ENCODE measurements at places on chromosomes 3 and 15.
A peak's percentile ranks its signal among the peaks of the same experiment; 100 is the strongest.

GRCh38 chr3:113531826-113532697 lies at the start of gene SIDT1:
Gene SIDT1 (plus strand): TSS chr3:113532555. CDS start chr3:113533022, 467 bp downstream.
- DNase-seq: peak; percentile 72

DNA sequence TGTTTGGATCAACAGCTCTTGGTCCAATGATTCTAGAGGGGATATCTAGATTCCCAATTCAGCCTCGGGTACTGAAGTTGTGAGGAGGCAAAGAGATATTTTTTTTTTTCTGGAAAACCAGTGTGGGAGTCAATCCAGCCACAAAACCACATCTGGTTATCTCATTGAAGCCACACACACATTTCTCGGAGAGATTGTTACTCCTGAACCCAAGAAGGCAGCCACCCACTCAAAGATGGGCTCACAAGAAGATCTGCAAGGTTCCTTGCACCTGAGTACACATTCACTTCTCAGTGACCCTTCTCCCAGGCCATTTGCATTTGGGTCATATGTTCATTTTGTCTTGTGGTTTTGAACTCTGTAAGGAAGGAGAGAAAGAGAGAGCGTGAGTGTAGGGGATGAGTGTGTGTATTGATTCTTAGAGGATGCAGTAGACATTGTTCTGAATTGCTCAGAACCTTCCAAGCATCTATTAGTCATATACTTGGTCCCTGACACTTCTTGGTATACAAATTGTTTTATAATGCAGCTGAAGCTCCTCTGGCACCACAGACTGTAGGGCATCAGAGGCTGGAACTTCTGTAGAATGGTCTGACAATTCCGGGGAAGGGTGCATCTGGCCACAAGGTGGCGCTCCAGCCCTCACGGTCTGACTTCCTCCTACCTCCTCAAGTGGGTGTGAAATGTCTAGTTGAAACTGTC lies 39.3 kb upstream of the TRA2B start:
- peak; percentile 87 for DNase-seq

- no peak for DNase-seq
These were observed 48.2 kb upstream of the MUC4 start for GRCh38 chr3:195859846-195860411.

DNA sequence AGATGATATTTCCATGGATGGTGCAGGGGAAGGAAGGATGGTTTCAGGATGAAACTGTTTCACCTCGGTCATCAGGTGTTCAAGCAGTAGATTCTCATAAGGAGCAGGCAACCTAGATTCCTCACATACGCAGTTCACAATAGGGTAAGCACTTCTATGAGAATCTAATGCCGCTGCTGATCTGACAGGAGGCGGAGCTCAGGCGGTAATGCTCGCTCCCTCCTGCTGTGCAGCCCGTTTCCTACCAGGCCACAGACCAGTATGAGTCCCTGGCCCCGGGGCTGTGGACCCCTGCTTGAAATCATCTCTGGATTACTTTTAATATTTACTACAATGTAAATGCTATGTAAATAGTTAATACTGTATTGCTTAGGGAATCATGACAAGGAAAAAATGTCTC lies 241.8 kb downstream of the ROBO2 start:
- DNase-seq: no peak

DNA sequence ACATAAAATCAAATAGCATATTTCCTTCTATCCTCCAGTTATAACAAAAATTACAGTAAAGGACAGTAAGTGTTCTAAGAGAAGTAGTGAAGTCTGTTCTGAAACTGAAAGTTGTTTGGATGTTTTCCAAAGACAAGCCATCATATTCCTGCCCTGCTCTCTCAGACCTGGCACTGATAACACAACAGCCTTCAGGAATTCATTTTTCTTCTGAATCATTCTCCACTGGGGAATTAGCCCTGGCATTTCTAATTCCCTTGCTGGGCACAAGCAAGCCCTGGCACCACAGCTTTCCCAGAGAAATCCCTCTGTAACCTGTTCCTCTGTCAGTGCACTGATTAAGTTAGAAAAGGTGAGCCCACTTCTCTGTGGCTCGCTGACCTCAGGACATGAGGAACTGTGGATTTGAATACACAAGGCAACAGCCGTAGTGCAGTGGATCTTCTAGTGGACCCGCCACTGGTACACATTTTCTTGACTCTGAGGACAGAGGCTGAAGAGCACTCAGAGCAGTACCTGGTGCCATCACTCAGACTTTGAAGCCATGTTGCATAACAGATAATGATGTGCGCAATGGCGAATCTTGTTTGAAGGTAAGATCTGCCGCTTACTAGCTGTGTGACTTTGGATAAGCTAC lies 61.6 kb downstream of the WWTR1 start:
- DNase-seq: no peak

DNA sequence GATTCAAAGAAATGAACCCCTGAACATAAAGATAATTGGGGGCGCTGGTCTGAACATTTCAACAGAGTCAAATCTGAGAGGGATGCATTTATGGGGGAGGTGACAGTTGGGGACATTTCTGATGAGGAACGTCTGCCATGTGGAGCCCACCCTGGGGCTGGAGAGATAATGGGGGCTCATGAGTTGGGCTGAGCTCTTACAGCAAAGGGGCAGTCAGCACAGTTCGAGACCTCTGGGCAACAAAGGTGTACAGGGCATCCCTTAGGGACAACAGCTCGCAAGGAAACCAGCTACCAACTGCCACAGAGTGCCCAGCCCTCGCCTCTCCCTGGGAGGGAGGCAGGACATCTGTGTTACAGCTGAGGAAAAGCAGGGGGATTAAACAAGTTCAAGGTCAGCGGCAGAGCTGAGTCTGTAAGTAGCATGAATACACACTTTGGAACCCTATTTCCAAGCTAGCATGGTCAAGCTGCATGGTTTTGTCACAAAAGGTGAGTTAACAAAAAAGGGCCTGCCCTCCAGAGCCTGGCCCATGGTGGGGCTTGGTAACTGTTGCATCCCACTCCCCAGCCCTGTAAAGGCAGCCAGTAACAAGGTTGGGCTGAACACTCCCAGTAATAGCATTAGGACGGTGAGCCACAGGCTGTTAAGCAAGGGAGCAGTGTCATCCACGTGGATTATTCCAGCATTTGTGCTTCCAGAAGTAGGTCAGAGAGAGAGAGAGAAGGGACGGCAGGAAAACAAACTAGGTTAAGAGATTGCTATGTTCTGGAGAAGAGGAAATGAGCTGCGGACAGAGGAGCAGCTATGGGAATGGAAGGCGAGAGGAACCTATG lies 4.3 kb downstream of the GNB5 start:
- no peak for DNase-seq

GRCh38 chr3:120907659-120908029 lies 361 bp upstream of the STXBP5L start:
- DNase-seq: no peak

DNA sequence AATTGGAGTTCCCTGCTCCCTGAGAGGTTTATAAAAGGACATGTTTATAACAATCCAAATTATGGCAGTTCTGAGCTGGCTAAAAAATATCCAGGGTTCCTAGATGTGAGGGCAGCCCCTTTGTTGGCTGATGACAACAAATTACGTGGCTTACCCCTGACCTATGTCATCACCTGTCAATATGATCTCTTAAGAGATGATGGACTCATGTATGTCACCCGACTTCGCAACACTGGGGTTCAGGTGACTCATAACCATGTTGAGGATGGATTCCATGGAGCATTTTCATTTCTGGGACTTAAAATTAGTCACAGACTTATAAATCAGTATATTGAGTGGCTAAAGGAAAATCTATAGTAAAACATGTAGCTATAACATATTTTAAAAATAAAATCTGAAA lies 13.9 kb downstream of the AADAC start:
- DNase-seq: no peak

GRCh38 chr15:81858586-81858985 lies 187.2 kb downstream of the MEX3B start:
- DNase-seq: no peak
